ENCODE measurements at places on chromosomes 11 and 22.

- DNase-seq: peak; percentile 4
Observed at GRCh38 chr22:19430890-19431541, 517 bp downstream of the HIRA start.

DNA sequence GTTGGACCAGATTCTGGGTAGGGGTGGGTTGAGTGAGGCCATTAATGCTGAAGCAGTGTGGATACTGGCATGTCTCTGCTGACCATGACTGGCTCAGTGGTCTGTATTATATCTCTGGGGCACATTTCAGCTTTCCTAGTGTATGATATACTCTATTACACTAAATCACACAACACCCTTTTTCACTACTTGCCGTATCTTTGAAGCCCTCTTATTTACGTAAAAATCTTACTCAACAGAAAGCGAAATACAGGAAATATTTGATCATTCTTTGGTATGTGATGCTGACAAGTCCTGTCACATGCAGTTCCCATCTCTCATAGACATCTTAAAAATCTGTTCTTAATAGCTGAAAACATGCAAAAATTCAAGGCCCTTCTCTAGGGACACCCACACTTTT is 40.3 kb downstream of the OR5B17 start:
- no peak for DNase-seq

- DNase-seq: no peak
Observed at GRCh38 chr22:49600891-49601431, 226.7 kb downstream of the BRD1 start.

DNA sequence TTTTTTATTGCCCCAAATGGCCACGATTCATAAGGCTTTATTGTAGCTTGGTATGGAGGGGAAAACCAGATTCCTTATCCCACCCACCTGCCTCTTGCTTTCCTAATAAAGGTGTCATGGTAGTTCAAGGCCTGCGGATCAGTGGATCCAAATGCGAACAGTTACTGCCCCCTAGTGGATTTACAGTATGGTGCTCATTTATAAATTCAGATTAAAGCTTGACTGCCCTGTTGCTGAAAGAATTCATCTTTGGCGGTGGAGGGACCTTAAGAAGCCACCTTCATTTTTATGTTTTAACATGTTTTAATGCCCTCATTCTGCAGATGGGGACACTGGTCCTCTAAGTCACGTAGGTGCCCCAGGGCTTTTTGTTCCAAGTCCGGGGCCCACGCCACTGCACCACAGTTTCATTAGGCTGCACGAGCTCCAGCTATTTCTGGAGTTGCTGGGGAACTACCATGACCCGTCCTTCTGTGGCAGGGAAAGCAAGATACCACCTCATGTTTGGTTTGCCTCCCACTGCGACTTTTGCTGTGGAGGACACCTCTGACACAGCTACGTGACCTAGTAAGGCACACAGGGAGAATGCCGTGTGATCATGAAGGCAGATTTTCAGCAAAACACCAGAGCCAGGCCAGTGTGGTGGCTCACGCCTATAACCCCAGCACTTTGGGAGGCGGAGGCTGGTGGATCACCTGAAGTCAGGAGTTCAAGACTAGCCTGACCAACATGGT is 15.6 kb upstream of the INCENP start:
- no peak for DNase-seq

DNA sequence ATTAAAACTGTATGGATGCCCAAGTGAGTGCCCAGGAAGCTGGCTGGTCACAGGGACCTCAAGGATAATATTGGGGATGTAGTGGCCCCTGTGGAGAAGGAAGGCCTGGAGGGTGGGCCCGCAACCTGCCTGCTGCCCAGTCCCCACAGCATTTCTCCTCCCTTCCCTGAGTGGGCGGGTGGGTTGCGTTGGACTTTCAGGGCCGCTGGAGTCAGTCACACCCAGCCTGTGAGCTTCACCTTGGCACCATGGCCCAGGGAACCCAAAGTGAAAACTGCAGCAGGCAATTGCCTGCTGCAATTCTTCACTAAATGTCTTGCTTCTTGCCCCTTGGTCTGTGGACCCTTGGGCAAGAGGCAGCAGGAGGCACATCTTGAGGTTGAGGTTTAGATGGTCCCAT is 4.7 kb downstream of the GNAZ start:
- no peak for DNase-seq

- DNase-seq: no peak
Observed at GRCh38 chr22:47859881-47860525, 1097.6 kb downstream of the TBC1D22A start.

GRCh38 chr22:29011240-29012100 is 50.2 kb downstream of the C22orf31 start:
- no peak for DNase-seq

GRCh38 chr11:130051082-130051481 is 18.6 kb upstream of the APLP2 start:
- DNase-seq: no peak

Measured in activated CD4-positive, alpha-beta T cell treated with anti-CD3 and anti-CD28 coated beads, Interleukin-2, amount 50 U/mL, for 1 hour (primary cell).